ENCODE measurements at places on chromosomes 2 and 18.

GRCh38 chr2:8365331-8365910, 316.4 kb upstream of the ID2 start:
- DNase-seq, result no peak

GRCh38 chr18:78410094-78410786, 569.4 kb upstream of the SALL3 start:
- DNase-seq, result no peak

DNA sequence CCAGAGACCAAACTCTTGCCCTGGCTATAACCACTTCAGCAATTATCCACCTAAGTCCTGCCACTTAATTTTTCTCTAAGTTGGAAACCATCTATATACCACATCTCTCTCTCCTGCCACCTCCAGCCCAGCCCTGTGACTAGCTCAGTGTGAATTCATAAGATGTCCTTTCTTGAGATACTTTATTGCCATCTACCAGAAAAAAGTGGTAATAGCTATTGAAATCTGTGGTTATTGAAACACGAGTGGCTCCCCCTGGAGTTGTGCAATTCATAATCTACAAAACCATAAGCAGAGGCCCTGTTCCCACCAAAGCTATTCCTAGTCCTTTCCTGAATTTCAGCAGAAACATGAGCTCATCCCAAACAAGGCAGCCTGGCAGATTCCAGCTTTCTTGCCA, 324.0 kb downstream of the TXNL1 start:
- no peak for DNase-seq

DNA sequence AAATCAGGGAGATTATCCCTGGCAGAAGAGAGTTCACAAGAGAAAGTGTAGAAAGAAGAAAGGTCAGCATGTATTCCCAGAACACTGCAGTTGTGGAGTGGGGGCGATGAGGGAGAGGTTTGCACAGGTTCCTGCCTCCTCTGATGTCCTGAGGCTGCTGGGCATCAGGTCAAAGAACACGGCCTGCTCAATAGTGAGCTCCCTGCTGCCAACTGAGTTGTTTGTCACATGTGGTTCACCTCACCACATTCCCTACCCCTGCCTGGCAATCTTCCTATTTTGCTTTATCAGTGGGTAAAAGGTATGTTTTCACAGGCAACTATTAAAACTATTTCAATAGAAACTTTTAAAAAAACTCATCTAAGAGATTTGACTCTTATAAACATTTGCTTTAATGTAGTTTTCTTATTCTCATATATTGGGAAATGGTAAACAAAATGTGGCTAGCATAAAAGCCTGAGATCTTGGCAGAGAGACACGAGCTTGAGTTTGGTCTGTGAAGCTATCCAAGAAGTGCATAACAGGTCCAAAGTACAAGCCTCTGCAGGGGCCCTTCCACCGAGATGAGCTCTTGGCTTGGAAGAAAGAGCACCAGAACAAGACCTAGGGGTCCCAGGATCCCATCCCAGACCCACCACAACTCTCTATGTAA, 123.9 kb upstream of the SRD5A2 start:
- DNase-seq, result no peak

- DNase-seq, result no peak
Observed at GRCh38 chr2:204078003-204078698, 141.6 kb downstream of the ICOS start.

DNA sequence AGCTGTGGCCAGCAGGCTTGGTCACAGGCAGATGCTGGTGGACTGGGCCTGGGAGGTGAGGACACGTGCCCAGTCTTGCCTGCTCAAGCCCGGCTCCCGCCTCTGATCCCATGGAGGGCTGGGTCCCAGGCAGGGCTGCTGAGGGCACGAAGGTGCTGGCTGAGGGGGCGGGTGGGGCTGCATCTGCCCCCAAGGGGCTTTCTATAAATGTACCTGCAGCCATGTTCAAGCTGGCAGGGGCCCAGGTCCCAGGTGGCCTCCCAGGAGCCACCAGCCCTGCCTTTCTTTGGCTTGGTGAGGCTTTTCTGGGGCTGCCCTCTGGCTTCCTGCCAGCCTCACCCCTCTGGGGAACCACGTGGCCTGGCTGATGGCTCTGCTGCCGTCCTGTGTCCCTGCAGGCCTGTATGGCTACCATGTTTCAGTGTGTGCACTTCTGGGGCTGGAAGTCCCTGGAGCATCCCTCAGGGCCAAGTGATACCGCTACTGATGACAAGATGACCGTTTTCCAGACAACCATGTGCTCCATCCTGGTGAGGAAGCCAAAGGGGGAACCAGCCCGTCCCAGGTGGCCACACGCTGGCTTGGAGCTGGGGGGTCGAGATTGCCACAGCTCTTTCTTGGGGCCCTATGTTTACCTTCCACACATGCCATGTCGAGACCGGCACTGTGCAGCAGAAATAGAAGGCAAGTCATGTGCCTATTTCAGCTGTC, 23.2 kb downstream of the HJURP start:
- DNase-seq, result no peak

- no peak for DNase-seq
Observed at GRCh38 chr2:163469561-163469962, 266.2 kb downstream of the FIGN start.

DNA sequence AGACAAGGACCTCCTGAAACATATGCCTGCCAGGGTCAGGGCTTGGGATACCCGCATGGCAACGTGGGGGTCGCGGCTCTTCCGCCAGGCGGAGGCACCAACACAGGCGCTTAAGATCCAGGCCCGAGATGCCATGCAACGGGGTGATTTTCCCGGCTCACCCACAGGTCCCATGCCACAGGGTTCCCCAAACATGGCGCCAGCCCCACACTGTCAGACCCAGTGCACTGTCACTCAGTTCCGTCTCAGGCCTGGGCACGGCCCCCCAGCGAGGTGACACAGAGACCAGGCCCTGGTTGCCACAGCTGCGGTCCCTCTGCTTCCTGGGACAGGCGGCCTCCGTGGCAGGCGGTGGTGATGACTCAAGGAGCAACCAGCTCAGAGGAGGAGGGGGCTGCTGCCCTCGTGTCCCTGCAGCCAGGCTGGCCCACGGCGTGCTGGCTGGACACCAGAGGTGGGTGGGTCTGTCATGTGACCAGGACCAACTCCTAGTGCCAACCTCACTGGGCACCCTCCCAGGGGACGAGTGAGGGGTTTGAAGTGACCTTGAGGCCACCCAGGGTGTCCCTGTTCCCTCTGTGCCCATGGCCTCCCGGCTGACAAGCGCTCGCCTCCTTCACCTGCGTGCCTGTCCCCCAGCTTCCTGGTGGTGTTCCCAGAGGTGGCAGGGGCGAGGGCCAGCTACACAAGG, 4.9 kb downstream of the PDCD1 start:
- peak; percentile 85 for DNase-seq

DNA sequence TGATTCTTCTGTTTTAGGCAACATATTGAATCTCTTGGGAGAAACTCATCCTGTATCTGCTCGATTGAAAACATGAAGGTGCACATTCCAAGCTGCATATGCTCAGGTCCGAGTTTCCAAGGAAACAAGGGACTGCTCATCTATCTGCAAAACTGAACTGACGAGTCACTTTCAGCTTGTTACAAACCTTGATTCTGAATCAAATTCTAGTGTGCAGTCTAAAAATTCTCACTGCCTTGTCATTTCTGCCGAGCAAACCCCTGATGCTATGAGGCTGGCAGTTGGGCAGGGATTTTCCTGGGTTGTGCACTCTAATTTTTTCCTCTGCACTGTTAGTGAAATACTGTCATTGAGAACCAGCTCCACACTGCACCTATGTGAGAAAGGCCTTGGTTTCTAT, 101.3 kb upstream of the ETAA1 start:
- DNase-seq, result no peak

DNA sequence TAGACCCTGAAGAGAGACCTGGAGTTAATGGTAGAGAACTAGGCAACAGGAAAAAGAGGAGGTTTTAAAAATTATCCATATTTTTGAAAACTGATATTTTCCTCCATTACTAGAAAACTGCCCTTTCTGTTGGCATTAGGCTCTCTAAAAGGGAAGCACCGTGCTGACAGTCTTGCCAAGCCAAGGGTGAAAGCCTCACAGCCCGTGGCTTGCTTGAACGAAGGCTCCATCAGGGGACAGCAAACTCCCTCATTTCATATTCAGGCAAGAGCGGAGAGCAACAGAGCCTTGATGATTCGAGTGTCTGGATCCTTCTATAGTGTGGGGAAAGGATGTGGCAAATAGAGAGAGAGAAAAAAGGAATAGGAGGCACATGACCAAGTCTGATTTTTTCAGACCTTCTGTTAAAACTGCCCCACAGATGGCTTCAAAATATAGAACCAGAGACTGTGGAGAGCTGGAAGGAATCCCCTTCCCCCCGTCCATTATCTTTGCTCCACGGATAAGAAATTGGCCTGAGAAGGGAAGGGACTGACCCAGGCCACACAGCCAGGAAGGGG, 67.0 kb downstream of the CACNB4 start:
- DNase-seq, result no peak

DNA sequence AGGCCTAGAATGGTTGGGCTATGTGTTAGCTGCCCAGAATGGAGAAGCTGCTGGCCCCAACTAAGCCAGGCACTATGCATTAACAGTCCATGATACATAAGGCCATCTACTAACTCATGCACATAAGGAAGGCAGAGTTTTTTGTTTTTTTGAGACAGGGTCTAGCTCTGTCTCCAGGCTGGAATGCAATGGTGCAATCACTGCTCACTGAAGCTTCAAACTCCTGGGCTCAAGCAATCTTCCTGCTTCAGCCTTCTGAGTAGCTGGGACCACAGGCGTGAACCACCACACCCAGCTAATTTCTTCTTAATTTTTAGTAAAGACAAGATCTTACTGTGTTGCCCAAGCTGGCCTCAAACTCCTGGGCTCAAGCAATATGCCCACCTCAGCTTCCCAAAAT, 37.6 kb downstream of the GPR45 start:
- DNase-seq, result no peak

- DNase-seq, result no peak
Observed at GRCh38 chr2:150806336-150806735, 318.9 kb upstream of the RND3 start.

DNA sequence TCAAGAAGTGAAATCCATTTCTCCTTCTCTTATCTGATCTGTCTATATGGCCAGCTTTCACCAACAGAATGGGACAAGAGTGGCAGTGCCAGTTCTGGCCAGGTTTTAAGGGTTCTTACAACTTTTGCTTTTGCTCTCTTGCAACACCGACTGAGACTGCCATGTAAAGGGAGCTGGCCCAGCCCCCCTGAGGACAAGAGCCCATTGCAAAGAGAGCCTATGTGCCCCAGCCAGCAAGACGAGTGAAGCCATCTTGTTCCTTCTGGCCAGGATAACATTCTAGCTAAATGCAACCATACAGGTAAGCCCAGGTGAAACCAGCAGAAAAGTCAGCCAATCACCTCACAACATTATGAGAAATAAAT, 101.0 kb upstream of the RND3 start:
- no peak for DNase-seq

- DNase-seq, result no peak
Observed at GRCh38 chr18:58542426-58543159, 86.3 kb downstream of the ALPK2 start.

DNA sequence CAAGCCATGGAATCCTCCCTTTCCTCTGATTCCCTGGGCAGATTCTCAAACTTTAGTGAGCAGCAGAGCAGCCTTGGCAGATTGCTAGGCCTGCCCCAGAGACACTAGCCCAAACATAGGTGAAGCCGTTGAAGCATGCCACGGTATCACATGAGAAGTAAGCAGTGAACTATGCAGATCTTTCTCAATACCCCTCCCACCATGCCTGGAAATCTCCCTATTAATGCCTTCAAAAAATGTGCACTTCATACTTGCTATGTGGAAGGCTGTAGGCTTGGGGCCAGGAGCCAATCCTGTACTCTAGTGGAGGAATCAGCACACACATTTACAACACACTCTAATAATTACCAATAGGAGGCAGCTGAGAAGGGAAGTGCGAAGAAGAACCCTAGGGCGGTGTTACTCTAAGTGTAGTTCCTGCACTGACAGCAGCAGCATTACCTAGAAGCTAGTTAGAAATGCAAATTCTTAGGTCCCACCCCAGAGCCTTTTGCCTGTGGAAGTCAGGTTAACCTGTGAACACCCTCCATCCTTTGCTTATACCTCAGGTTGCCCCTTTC, 305.1 kb upstream of the SPRED2 start:
- DNase-seq, result no peak

DNA sequence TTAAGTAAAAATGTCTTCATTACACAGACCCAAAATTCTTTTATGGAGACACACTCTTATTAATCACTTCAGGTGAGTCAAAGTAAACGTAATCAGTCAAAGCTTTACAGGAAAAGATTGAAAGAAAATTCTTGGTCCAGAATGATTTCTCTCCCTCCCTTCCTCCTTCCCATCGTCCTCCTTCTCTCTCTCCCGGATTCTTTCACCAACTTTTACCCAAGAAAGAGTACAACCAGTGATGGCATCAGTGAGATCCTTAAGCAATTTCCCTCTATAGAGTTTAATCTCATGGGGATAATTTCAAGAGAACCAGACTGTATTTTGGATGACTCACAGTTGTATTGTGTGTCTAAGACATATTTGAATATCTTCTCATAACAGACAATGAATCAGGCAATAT, 258.1 kb downstream of the ALK start:
- DNase-seq, result no peak

DNA sequence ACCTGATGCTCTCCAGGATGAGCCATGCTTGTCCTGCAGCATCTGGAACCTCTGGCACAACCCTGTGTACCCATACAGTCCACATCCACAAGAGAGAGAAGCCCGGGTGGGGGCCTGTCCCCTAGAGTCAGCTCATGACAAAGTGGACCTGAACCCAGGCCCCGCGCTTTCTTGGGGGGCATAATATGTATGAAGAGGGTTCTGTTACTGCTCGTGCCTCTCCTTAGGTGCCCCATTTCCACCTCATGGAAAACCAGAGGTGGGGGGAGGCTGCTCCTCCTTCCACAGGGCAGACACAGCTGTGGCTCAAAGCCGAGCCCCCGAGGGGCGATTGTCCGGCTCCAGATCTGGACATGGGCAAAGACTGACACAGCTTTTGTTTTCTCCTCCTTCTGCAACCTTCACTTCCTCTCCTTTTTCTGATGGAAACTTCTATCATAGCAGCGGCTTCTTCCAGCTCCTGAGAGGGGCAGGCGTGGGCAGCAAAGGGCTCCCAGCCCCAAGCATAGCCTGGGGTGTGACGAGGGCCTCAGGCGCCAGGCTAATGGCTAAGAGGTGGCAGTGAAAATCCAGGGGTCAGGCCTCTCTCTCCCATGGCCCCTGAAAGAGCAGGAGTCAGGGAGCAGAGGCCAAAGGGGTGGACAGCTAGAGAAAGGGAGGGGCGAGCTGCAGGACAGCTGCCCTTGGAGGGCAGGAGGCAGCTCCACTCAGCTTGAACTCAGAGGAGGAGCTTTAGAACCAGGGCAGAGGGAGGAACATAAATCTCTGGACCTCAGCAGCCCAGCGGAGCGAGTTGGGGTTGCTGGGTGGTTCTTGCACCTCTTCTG, 155.5 kb downstream of the ZFP36L2 start:
- DNase-seq, result no peak
